ENCODE measurements at places on chromosomes 16 and 17.

DNA sequence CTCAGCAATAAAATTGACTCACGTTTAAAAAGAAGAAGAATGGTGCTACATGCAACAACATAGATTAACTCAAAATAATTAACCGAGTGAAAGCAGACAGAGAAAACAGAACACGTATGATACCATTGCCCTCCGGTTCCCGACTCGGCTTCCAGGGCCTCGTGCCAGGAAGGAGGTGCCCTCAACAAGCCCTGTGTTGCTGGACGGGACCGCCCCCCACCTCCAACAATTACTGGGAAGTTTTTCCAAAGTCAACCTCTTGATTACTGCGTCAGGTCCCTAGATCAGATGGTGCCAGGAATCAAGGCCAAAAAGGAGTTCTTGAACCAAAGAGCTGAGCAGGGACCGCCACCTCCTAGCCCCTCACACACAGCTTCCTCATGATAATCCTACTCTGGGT is 20.4 kb downstream of the DNAH17 start:
- no peak for DNase-seq

GRCh38 chr16:13898233-13898632 is 21.7 kb upstream of the ERCC4 start:
- no peak for DNase-seq

GRCh38 chr17:34852614-34853013 is 108.6 kb downstream of the CCT6B start:
- no peak for DNase-seq

DNA sequence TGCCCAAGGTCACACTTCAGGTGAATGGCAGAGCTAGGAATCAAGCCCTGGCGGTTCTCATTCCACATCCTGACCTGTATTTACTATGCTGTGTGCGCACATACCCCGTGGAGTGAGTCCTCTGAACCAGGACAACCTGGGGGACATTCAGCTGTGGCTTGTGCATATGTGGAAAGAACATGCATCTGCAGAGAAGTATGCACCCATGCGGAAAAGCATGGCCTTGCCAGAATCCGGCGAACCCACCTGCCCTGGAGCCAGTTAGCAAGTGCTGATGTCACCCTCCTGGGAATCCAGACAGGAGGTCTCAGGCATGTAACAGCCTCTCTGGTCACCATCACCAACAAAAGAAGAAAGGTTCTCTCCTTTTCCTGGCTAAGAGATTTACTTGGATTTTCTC is 1.9 kb downstream of the RASL10B start:
- no peak for DNase-seq

DNA sequence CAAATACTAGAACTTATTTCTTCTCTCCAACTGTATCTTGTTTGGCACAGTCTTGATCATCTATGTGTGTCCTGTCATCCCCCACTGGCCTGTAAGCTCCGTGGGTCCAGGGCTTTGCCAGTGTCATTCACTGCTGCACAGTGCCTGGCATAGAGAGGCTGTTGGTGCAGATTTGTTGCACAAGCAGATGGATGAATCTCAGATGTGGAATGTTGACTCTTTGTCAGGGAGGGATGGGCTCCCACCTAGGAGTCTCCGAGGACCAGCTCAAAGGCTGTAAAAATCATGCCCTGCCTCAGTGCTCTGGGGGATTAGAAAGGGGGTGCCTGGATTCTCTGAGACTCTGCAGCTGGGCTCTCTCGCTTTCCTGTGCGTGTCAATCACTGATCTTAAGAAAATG is 60.6 kb downstream of the RAB11FIP4 start:
- no peak for DNase-seq

GRCh38 chr16:74291577-74292208 is 4.9 kb upstream of the PSMD7 start:
- DNase-seq: peak; percentile 21

GRCh38 chr17:42531455-42532354 is 4.3 kb upstream of the NAGLU start:
- peak; percentile 69 for DNase-seq

DNA sequence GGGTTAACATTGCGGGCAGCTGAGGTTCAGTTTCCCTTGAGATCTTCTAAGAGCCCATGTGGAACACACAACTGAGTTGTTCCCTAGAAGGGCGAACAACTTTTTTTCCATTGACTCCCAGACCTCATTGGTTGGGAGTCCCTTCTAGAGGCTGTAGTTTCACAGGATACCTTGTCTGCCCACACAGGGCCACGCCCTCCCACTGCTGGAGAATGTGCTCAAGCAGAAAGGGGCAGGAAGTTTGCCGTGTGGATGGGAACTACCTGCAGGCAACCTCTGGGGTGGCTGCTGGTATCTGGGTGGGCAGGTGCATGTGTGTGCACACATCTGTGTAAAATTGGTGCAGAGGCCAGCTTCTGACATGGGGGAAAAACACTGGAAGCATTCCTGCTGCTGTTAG is 178.8 kb upstream of the PSMD7 start:
- no peak for DNase-seq

- no peak for DNase-seq
Observed at GRCh38 chr16:82864332-82865040, 237.7 kb downstream of the CDH13 start.

GRCh38 chr16:67339453-67339852 is 12.8 kb downstream of the LRRC36 start:
- DNase-seq: peak; percentile 18

GRCh38 chr17:794876-795275 is 12.7 kb downstream of the MRM3 start:
- peak; percentile 64 for DNase-seq

- no peak for DNase-seq
Observed at GRCh38 chr17:38740044-38740443, 8.1 kb downstream of the PCGF2 start.

- DNase-seq: peak; percentile 7
Observed at GRCh38 chr16:78127130-78127529, 27.7 kb downstream of the WWOX start.

DNA sequence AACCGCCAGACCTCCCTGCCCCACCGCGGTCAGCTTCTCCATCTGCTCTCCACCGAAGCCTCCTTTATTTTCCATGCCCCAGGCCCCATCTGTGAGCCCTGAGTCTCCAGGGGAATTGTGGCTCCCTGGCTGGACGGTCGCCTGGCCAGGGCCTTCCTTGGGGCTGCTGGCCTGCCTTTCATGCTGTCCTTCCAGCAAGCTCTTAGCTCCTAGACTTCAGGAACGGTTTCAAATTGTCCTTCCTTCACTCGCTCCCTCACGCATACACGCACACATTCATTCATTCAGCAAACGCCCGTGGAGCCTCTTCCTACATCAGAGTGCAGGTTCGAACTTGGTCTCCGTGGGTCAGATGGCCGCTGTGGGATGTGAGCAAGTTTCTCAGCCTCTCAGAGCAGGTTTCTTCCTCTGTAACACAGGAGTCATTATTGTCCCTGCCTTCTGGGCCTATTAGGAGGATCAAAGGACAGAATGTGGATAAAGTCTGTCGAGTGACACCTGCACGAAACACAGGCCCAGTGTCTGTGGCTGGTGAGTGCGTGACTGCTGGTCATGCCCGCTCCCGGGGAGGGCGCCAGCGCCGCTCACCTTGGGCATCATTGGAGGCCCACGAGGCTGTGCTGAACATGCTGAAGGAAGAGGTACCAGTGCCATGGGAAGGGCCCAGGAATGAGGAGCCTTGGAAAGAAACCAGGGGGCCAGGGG is 18.7 kb upstream of the GSE1 start:
- DNase-seq: no peak

DNA sequence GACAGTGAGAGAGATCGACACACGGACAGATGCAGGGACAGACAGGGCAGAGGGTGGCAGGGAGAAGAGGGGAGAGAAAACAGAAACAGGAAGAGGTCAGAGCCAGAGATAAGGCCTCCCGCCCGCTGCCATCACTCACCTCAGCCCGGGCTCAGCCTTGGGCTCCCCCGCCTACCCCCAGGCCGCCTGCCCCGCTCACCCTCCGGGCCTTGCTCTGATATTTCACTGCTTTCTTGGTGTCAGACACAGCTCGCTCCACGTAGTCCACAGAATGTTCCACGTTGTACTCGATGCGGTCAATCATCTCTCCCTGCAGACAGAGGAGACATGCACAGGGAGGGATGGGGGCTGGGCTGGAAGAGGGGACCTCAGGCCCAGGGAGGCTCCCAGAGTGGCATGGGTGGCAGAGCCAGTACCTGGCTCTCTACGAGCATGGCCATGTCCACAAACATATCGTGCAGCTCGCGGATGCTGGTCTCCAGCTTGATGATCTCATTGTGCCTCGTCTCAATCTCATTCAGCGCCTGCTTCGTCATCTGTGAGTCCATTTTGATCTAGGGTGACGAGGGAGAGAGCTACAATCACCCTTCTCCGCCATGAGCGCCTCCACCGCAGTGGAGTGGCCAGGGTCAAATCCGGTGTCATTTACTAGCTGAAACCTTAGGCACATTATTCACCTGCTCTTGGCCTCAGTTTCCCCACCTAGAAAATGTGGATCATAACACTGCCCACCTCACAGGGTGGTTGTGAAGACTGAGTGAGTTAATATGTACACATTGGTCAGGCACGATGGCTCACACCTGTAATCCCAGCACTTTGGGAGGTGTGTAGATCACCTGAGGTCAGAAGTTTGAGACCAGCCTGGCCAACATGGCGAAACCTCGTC is 8.2 kb downstream of the HSD3B7 start:
- no peak for DNase-seq

DNA sequence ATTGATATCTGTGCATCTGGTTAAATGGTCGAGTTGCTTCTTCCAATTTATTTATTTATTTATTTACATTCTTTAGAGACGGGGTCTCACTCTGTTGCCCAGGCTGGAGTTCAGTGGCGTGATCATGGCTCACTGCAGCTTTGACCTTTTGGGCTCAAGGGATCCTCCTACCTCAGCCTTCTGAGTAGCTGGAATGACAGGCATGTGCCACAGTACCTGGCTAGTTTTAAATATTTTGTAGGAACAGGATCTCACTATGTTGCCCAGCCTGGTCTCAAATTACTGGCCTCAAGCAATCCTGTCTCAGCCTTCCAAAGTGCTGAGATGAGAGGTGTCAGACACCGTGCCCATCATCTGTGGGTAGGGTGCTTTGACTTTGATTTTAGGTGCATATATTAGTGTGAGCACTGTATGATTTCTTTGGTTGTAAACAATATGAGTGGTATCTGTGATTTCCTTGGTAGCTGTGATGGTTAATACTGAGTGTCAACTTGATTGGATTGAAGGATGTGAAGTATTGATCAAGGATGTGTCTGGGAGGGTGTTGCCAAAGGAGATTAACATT is 90.2 kb downstream of the BCAS3 start:
- no peak for DNase-seq

DNA sequence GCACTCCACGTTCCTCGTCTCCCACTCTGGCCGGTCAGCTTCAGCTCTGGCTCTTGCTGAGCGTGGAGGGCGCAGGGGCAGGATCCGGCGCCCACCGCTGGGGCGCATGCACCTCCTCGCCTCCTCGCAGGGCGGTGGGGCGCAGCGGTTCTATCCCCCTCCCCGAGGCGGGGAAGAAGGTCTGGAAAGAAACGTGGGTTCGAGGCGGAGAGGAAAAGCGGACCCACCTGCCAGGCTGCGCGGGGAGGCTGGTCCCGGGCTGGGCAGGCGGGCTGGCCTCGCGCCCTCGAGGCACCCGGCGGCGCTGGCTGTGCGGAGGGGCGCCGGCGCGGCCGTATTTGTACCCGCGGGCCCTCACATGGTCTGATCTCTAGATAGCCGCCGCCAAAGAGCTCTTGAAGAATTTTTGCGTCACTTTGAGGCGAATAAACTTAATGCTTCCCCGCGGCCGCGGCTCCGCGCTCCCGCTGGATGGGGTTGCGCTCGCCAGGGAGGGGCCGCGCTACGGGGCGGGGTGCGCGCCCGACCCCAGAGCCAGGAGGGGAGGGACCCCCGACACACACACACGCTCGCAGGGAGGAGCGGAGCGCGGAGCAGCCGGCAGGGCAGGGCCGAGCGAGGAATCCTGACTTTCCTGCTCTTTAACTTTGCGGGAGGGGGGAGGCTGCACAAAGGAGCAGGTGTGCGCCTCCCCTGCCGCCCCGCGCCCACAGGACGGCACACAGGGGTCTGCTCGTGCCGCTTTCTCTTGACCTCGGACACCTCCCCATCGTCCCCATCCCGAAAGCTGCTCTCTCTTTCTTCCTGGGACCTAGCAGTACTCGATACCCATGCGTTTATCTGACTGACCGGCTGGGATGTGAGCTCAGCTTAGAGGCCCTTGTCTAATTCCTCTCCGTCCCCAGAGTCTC is at the start of gene SLC6A4:
TSS of gene SLC6A4 (minus strand) at position 312 of the 911 bp plus-strand sequence. CDS start 13,739 bp downstream, outside the sequence.
- no peak for DNase-seq

GRCh38 chr17:82234211-82235055 is 5.6 kb downstream of the SLC16A3 start:
- DNase-seq: peak; percentile 85

- DNase-seq: no peak
Observed at GRCh38 chr16:48173889-48174288, 18.1 kb upstream of the ABCC12 start.

DNA sequence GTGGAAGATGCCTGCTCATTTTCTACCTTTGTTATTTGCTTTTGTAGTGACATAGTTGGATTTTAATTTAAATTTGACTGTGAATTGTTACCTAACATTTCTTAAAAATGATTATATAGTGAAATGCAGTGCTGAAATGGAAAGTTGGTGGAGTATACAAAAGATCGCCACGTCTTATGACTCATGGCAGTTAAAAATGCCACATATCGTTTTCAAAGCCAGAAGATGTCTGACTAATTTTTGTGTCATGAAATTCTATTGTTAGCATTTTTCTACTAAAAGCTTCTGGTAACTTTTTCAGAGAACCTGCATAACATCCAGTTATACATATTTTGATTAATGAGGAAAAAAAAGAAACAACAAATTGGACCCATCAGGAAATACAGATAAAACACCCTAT is 20.6 kb downstream of the MAP2K4 start:
- no peak for DNase-seq

DNA sequence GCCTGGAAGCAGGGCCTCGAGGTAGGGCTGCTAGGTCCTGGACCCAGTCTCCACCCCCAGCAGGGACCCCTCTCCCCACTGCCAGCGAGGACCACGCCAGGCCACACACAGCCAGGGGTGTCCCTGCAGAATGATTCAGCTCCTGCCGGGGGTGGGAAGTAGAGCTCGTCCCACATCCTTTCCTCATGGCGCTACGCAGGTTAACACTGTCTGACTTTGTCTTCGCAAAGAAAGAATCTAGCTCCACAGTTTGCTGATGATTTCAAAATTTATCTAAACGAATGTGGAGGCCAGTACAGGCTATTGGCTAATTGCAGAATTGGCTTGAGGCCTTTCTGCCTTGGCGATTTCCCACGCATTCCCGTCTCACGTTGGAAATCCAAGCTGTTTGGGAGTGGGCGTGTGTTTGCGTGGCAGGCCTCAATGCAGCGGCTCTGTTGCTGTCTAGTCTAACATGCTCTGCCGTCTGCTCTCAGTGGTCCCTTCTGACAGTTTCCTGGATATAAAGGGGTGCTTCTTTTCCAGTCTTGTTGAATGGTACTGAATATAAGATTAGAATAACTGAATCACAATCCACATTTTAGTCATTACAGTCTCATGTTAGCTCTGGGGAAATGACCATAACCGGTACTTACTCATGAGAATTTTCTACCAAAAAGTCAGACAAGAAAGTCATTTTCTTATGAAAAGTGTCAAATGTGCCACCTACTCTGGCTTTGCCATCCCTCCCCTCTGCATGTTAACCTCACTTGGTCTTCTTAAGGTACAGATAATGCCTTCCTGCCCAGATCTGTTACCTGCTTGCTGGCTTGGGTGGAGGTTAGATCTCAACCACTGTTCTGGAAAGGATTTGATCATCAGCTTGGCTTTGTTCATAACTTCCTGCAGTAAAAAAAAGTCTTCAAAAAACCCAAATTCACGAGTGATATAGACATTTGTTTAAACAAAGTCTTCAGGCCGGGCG is 252.4 kb downstream of the NTN1 start:
- DNase-seq: no peak

Data from Caki2 (cell line).